OCI-M1 (cell line): ENCODE measurements at places on chromosomes 2 and 18.

DNA sequence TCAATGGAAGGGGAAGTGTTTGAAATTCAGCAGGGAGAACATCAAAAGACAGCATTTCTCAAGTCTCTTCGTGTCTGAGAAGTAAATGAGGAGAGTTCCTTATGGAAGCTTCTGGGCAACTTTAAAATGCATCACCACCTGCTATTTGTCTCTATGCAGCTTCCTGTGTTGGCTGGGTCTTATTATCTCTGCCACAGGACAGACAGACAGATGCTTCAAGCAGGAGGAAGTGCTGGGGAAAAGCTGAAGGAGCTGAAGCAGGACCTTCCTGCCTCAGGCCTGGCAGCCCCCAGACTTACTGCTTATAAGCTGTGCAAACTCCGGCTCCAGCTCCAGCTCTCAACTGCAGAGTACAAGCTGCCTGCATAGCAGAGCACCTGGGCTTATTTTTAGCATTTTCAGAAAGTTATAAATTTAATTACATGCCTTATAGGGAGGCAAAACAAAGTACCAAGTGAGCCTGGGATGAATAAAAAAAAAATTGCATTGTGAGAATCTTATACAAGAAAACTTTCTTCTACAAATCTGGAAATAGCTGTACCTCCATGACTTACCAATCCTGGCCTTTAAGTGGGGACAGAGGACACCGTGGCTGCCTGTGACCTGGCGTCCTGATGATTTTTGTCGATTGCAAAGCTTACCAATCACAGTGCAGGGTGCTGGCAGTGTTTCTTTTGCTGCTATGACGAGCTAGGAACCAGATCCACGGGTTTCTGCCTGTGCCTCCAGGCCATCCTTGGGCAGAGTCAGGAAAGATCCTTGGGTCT, 206.3 kb downstream of the SEPTIN10 start:
- no peak for DNase-seq

- no peak for DNase-seq
Observed at GRCh38 chr18:7196421-7196820, 34.5 kb upstream of the LRRC30 start.

DNA sequence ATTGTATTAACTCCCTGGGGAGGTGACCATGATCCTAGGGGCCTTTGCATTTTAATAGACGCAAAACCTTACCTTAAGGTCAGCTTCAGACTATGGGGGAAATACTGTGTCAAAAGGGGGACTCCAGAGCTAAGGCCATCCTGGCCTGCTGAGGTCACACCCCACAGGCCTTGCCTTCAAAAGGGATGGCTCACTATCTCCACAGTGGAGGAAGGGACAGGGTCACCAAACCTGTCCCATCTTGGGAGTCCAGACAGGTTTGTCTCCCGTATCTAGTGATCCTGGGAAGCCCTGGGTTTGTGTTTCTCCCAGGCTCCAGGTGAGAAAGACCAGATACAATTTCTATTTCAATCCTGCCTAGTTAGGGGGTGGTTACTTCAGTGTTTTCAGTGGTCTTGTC, 24.9 kb downstream of the CAPN14 start:
- DNase-seq, result no peak

GRCh38 chr18:5455674-5456073, 88.1 kb downstream of the EPB41L3 start:
- no peak for DNase-seq

- peak; percentile 79 for DNase-seq
Observed at GRCh38 chr2:45438872-45439665, 172.0 kb downstream of the SRBD1 start.

DNA sequence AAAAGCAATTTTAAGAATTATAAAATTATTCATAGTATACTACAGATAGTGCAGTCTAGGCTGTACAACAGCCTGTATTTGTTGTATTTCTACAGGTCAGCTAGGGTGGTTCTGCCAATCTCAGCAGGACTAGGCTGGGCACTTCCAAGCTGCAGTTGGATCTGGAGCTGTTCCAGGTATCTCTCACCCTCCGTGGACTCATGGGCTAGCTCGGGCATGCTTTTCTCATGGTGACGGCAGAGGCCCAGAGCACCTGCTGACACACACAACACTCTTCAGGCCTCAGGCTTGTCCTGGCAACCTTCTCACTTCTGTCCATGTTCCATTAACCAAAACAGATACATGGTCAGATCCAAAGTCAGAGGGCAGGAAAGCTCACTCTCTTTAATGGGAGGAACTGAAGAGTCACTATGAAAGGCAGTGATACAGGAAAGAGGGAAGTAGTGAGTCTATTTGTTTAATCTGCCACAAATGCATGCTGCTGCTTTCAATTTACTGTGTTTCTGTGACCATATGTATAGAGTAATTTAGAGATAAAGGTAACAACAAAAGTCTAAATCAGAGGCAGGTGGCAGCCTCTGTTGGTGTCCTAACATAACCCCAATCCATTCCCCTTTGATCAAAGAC, 462.4 kb upstream of the ACVR2A start:
- DNase-seq, result no peak
